CD8-positive, alpha-beta memory T cell (primary cell): ENCODE measurements at places on chromosomes 16 and 17. TPM values are rescaled to one million over a fixed set of nuclear protein-coding genes. Genes with fewer than 3 reads are reported as not detected.

TMEM220 gene
- total RNA-seq = 0.55 TPM

PRR29 gene
- 0.24 TPM for total RNA-seq

LAT gene
- total RNA-seq = 195 TPM

- no peak for DNase-seq
These were observed 32.1 kb downstream of the NDE1 start for GRCh38 chr16:15682105-15682570.

KRTAP2-3 gene
- not detected for total RNA-seq
